ENCODE measurements at places on chromosomes 2 and 18.

GRCh38 chr2:133270550-133270949 is 297.7 kb downstream of the NCKAP5 start:
- DNase-seq: no peak

DNA sequence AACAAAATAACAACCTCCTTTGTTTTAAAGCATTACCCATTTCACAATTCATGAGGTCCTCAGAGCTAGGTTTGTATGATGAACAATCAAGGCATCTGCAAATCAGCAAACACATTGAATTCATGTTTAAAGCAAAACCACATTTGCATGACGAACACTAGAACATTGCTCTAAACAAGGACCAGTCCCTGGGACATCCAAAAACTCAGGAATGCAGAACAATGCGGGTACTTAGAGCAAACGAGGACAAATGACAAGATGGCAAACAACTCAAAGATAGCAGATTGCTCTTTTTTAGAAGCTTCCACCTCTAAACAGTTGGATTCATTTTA is 45.7 kb upstream of the RALBP1 start:
- no peak for DNase-seq

DNA sequence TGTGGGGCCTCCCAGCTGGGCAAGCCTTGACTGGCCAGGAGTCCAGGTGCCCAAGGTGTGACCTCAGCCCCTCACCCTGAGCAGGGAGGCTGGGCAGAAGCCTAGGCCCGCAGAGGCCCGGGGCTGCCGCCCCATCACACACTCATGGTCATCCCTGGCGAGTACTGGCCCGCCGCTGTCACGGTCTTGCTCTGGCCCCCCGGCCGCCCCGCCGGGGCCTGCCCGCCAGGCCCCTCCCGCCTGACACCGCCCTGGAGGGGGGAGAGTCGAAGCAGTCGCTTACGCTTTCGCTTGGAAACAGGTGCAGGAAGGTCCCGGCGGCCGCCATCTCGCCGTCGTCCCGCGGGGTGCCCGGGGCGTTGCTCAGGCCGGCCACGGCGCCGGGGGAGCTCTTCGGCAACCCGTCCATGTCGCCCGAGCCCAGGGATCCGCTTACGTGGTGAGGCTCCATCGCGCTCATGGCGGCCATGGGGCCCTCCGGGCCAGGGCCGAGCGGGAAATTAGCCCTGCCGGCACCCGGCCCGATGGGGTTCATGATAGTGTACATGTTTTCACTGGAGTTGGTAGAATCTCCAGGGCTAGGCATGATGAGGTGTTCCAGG is 26.6 kb upstream of the ANKRD62 start:
- no peak for DNase-seq

DNA sequence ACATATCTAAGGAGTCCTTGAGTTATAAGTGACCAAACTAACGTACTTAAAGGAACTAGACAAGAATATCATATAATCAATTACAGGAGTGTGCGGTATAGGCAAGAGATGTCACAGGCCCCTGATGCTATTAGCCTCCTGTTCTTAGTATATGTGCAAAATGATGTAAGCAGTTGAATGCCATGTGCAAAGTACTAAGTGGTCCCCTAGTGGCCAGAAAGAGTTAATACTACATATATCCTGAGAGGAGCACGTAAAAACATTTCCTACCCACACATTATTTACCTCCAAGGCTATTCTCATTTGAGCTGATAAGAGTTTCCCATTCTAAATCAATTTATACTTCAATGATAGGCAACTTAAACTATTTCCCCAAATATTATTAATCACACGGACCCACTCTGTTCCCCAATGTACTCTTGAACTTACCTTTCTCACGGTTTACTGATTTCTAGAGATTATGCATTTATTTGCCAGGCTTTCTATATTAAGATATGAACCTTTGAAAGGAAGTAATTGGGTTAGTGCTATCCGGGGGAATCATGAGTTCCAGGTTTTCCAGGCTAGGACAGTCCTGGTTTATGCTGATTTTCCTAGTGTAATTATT is 158.0 kb upstream of the KLHL14 start:
- no peak for DNase-seq

DNA sequence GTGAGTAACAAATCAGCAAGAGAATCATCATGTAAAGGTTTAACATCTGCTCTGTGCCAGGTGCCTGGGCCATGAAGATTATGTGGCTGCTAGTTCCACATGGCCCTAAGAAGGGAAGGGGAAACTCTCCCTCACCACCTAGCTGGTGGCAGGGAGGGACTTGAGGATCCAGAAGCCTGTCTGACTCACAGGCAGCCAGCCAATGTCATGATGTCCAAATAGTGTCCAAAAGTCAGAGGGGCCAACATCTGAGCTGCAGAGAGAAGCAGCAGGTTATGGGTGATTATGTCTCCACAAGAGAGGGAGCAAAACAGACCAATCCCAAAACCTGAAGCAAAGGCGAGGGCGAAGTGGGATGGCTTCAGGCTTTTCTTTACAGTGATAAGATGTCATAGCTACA is 61.9 kb upstream of the SPP2 start:
- DNase-seq: no peak

- no peak for DNase-seq
Observed at GRCh38 chr2:27461118-27461517, 18.9 kb downstream of the KRTCAP3 start.

DNA sequence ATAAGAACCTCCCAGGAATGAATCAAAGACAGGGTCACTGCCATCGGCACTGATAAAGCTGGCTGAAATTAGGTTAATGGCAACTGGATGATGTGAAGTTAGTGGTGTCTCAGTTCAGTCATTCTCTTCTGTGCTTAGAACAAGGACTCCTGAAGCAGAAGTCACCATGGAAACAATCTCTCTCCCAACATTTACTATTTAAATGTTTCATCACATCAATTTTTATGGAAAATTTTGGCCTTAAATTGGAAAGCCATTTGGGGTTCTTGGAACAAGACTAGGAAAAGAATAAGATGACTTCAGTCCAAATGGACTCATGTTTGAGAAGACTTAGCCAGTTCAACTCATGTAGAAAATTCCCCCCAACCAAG is 15.5 kb upstream of the ARL5A start:
- DNase-seq: no peak

GRCh38 chr2:48213646-48214045 is 307.3 kb upstream of the FBXO11 start:
- DNase-seq: no peak

DNA sequence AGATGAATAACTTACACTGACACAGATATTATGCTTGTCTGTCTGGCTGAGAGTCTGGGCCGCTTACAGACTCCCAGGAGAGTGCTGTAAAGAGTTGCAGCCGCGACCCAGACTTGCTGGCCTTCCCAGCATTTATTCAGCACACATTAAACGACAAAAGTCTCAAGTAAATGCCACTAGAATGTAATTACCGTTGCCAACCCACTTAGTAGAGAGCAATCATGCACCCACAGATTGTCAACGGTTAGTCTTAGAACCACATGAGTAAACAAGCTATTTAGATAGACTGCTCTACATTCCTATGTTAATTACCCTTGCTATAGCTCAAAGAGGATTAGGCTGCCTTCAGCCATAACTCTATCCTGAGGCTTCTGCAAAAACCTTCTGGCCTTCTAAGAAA is 47.8 kb upstream of the C2orf74 start:
- DNase-seq: no peak

DNA sequence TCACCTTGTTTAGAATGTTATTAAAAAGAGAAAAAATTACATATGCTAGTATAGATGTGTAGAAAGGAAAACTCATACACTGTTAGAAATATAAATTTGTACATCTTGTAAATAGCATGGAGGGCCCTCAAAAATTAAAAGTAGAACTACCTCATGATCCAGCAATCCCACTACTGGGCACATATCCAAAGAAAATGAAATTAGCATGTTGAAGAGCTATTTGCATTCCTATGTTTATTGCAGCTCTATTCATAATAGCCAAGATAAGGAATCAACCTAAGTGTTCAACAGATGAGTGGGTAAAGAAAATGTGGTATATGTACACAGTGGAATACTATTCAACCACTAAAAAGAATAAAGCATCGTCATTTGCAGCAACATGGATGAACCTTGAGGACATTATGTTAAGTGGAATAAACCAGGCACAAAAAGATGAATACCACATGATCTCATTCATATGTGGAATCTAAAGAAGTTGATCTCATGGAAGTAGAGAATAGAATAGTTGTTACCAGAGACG is 251.5 kb upstream of the THUMPD2 start:
- DNase-seq: no peak

DNA sequence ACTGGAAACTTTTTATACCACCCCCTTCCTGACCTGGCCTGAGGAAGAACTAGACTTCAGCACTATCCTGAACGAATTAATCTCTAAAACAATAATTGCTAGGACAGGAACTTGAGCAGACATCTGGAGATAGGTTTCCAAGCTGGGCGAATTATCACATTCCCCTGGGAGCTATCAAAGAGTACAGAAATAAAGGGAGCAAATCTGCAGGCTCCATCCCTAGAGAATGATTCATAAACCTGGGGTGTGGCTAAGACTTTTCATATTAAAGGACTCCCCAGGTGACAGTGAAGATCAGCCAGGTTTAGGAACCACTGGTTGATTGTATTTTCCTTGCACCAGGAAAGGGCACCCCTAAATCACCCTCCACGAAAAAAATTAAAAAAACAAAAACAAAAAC is 105.6 kb upstream of the NOL4 start:
- DNase-seq: no peak

DNA sequence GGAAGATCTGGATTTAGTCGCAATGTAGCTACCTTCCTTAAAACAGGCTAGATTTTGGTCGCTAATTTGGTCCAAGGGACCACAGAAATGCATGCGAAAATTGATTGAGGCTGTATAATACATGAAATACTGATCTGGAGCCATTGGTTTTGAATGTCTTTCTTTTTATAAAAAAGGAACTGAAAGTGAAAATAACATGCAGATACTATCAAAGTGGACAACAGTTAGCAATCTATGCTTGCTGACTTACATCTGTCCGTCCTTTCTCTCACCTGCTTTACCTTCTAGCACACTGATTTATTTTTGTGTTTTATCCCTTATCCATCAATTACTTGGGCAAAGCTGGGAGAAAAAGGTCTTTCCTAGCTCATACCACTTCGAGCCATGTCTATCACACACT is 1459.8 kb upstream of the ACVR2A start:
- DNase-seq: no peak

GRCh38 chr2:113209011-113209645 is 35.4 kb downstream of the PSD4 start:
- DNase-seq: no peak

DNA sequence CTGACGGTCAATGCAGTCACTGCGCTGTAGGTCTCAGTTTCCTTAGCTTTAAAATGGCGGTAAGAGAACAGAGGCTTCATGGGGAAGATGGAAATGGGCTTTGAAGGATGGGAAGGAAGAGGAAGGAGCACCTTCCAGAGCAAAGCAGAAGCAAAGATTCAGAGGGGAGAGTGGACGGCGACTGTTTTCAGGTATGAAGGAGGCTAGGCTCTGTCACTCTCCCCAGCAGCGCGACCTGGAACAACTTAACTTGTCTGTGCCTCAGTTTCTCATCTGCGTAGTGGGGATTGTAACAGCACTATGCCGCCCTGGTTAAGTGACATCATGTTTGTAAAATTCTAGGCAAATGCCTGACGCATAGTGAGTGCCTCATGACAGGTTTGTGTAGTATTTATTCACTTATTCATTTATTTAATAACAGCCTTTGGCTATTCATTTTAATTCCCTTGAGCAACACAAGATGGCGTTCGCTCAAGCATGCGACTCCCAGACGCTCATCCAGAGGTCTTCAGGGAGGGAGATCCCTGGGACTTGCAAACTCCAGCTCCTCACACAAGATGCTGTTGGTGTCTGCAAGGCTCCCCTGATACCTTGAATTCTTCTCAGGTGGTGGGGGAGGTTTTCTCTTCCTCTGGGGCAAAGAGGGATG is 336.3 kb downstream of the DYSF start:
- no peak for DNase-seq

DNA sequence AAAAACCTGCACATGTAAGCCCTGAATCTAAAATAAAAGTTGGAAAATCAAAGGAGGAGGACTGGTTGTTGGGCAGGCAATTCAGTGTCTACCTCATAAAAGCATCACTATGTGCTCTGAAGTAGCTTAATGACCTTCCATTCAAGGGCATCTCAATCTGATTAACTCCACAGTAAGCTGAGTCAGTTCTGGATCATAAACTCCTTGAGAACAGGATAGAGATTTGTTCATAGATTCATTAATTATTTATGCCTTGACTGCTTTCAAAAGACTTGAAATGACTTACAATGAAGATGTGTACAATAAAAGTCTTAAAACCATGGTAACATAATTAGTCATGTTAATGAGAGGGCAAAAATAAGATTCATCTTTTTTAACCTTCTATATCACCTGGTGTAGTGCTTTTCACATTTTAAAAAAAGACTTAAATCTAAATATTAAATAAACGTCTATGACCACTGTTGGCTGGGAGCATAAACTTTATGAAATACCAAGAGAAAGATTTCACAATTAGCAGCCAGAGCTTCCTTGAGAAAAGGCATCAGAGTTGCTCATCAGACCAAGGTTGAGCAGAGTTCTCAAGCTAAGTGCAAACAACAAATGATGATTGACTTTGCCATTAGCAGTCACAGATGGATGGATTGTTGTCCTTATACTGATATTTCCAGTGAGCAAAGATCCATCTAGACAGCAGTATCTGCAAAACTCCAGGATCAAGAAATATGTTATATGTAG is 237.3 kb upstream of the THUMPD2 start:
- no peak for DNase-seq

DNA sequence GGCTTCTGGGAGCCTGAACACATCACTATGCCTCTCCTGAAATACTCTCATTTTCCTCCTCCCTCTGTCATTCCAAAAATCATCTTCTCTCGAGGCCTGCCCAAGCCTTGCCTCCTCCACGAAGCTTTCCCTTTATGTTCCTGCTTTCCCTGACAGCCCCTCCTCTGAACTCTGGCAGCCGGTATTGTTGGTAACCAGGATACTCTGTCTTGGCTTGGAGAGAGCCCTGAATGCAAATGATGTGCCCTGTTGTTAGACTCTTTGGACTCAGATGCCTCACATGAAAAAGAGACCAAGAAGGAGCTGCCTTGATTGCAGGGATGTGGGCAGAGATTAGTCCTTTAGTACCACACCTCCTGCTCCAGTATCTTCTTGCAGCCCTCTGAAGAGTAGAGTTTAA is 138.5 kb upstream of the DLX2 start:
- no peak for DNase-seq

- DNase-seq: no peak
Observed at GRCh38 chr2:185859506-185859905, 120.9 kb downstream of the FSIP2 start.

- DNase-seq: no peak
Observed at GRCh38 chr18:56515522-56515921, 122.9 kb downstream of the TXNL1 start.

GRCh38 chr18:28846958-28847357 is 670.0 kb upstream of the CDH2 start:
- no peak for DNase-seq

GRCh38 chr2:212902421-212902820 is 249.0 kb downstream of the IKZF2 start:
- DNase-seq: no peak

- no peak for DNase-seq
Observed at GRCh38 chr2:58010599-58010998, 36.0 kb upstream of the VRK2 start.

DNA sequence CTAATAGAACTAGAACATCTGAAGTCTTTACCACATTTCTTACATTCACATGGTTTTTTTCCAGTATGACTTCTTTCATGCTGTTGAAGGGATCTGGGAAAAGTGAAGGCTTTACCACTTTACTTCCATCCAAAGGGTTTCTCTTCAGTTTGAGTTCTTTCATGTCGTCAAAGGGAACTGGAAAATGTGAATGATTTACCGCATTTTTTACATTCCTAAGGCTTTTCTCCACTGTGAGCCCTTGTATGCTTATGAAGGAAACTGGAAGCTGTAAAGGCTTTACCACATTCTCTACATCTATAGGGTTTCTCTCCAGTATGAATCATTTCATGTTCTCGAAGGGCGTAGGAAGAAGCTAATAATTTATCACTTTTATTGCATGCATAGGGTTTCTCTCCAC is 46.7 kb downstream of the NBEAL1 start:
- no peak for DNase-seq
